ENCODE measurements at places on chromosomes 5 and 9.

- DNase-seq = no peak
These were observed 193.8 kb downstream of the CSNK1G3 start for GRCh38 chr5:123705741-123706140.

- no peak for DNase-seq
These were observed 21.0 kb upstream of the SMIM32 start for GRCh38 chr5:136213919-136214493.

GRCh38 chr5:87121304-87122150, 146.2 kb upstream of the RASA1 start:
- DNase-seq = peak; percentile 49

- DNase-seq = no peak
These were observed 129.6 kb downstream of the PIK3R1 start for GRCh38 chr5:68345171-68345570.

DNA sequence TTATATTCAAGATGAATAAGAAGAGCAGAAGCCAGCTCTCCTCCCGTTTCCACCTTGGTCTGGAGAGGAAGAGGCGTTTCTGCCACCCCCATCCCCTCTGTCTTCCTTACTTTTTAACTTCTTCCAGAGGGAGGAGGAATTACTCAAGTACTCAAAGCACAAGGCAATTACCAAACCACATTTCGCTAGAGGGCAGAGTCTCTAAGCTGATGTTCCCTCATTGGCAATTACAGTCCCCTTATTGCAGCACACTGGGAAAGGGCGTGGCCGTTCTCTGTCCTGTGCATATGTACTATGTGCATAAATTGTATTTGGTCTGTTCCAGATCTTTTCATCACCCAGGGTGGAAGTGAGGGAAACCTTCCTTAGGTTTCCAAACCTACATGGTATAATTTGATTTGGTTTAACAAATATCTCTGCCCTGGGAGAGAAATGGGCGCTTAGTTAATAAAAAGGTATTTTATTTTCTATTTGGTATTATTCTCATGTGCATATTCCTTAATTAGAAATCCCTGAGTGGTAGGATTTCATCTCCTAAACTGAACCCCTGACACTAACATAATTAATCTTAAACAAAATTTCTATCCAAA, 29.8 kb upstream of the ALDOB start:
- DNase-seq = peak; percentile 61

- no peak for DNase-seq
These were observed 4.7 kb downstream of the PAX5 start for GRCh38 chr9:37029304-37029775.

- DNase-seq = peak; percentile 22
These were observed 545.4 kb upstream of the TLE4 start for GRCh38 chr9:79026316-79026715.

GRCh38 chr9:3920604-3921582, 379.0 kb downstream of the GLIS3 start:
- no peak for DNase-seq

GRCh38 chr5:81995407-81995806, 23.6 kb downstream of the ATG10 start:
- no peak for DNase-seq

DNA sequence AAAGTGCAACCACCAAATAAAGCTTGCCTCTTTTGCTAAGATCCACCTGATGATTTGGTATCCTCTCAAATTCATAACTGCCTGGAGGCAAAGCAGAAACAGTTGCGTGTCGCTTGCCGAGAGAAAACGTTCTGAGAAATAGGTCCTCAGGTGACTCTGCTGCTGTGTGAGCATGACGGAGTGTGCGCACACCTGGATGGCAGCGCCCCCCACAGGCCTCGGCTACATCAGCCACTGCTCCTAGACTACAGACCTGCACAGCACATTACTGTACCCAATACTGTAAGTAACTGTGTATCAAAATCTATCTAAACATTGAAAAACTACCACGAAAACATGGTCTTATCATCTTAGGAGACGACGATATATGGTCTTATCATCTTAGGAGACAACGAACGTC, 87.4 kb downstream of the CAMSAP1 start:
- no peak for DNase-seq

DNA sequence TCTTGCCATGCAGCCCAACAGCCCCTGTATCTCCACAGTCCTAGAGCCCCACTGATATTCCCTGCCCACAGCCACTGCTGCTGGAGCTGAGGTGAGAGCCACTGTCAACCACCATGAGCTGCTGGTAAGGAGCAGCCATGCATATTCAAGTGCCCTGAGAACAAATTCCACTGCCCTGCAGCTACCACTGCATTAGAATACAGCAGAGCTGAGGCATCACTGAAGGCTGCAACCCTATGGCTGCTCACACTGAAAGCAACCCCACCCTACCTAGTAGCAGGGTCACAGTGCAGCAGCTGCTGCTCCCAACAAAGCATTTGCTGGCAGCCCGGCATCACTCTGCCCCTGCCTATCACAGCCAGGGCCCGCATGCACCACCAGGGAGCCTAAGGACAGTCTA, 68.6 kb downstream of the SKIC3 start:
- no peak for DNase-seq

- no peak for DNase-seq
These were observed 203.7 kb downstream of the TMEM167A start for GRCh38 chr5:82873452-82873851.

- DNase-seq = no peak
These were observed 37.4 kb downstream of the TNFAIP8 start for GRCh38 chr5:119393201-119393691.

DNA sequence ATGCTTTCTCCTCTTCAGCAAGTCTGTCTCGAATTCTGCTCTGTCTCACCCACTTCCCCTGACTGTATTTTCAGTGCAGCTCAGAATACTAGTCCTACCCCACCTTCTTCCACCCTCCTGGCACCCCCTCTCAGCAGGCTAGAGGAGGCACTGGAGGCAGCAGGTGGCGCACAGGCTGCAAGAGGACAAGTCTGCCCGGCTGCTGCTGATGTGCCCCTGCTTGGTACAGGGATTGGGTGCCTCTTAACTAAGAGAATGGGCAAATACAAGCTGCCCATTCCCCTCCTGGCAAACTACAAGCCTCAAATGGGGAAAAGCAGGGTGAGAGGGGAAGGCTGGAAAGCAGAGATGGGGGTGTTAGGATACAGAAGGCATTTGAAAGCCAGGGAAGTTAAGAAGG, 5.1 kb downstream of the TLN1 start:
- peak; percentile 39 for DNase-seq

DNA sequence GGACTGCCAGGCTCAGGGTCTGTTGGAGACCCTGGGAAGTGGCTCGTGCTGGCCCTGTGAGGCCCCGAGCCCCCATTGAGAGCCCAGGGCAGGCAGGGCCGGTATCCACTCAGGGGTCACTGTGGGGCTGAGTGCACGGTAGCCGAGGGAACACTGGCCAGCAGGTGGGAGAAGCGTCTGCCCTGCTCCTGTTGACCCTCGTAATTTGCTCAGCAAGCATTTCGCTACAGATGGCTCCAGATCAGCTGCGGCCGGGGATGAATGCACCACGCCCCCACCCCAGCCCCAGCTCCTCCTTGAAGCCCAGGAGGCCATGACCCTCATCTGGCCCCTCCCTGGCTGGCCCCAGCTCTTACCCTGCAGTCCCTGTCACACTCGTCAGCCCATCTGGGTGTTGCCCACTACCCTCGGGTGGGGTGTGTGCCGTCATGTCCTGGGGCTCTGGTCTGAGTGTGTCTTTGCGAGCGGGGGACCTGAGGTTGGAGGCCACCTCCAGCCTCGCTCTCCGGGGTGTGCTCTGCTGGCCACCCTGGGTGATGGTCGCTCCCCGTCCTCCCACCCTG, 6.1 kb upstream of the NRARP start:
- DNase-seq = no peak

GRCh38 chr5:125316915-125317535, 570.6 kb upstream of the ZNF608 start:
- DNase-seq = no peak

DNA sequence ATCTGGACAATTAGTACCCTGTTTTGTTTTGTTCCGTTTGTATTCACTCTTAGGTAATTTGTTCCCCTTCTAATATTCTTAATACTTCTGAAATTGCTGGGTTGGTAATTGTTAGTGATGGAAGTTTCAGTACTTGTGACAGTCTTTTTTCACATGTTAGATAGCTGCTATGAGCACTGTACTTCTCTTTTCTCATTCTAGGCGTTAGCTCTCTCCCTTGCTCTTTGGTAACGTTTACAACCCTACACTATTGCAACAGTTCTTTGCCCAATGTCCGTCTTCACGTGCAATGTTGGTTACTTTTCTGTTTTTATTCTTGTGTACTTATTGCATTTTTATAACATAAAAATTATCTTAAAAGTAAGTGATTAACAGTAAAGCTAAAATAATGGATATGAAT, 1509.0 kb downstream of the MAT2B start:
- no peak for DNase-seq

DNA sequence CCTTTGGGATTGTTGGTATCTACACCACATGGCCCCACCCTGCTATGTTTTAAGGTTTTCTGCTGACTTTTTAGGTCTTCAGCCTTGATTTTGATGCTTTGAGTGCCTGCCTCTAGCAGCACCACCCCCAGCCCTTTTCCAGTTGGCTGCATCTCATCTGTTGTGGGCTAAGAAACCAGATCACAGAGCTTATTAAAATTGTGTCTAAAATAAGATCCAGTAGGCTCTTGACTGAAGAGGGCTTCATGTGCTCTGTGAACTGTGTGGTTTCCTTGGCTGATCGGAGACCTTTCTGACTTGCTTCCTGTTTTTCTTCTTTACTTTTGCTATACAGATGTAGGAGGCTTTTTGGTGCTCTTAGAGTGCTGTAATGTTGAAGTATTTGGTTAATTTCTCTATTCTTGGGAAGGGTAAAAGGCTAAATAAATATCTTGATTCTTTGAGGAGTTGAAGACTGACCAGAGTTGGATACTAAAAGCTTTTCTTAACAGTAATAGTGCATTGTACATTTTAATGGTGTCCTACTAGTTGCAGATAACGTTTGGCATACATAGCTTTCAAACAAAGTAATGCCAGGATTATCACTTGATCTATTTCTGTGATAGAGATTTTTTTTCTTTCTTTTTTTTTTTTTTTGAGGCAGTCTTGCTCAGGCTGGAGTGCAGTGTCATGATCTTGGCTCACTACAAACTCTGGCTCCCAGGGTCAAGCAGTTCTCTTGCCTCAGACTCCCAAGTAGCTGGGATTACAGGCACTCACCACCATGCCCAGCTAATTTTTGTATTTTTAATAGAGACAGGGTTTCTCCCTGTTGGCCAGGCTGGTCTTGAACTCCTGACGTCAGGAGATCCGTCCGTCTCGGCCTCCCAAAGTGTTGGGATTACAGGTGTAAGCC, 4.5 kb downstream of the UBE2D2 start:
- peak; percentile 94 for DNase-seq

GRCh38 chr5:131068076-131068475, 97.0 kb downstream of the HINT1 start:
- DNase-seq = no peak

DNA sequence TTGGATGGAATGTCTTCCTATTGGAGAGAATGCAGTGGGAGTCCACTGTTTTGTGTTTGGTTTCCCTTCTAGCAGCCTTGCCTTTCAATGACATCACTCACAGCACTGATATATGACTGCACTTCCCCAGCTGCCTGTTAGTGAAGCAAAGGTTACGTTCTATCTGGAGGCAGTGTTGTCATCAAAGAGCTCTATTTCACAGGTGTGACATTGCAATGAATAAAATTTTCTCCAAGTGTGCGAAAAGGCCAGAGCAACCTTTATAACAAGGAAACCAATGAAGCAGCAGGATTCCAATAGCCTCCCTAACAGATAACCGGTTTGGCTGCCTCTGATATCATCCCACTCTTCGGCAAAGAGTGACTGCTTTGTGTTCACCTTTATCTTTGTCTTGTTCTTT, 523.5 kb upstream of the ZNF608 start:
- no peak for DNase-seq

DNA sequence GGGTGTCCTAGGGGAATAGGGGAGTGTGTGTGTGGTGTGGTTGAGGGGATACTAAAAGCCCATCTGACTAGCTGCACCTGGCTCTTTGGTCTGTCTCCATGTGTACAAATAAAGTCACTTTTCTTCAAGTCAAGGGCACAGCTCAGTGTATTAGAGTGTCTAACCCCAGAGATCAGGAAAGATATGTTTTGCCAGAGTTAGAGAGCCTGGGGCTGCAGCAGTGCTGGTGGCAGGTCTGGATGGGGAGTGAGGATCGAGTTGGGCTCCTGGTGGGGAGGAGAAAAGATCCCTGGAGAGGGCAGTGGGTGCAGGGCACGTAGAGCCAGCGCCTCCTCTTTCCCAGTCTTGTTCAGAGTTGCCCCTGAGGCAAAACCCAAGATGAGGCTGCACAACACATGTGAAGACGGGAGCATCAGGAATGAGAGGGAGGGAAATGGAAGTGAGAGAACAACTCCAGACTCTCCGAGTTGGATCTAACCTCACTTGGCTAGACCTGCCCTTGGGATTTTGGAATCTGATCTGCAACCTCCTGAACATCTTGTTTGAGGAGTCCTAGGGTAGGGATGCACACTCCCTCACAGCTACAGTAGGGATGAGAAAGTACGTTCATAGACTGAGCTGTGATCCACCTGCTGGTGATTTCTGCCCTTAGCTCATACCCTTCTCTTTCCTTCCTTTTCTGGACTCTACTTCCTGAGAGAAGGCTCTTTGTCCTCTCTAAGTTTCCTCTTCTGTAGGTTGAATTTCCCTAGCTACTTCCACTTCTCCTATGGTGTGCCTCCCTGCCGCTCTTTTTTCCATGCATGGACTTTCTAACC, 309.9 kb downstream of the ZSWIM6 start:
- DNase-seq = no peak

GRCh38 chr9:97382099-97382718, 29.7 kb upstream of the TDRD7 start:
- DNase-seq = no peak

- DNase-seq = no peak
These were observed 536.0 kb downstream of the PDE4D start for GRCh38 chr5:59357381-59357977.

DNA sequence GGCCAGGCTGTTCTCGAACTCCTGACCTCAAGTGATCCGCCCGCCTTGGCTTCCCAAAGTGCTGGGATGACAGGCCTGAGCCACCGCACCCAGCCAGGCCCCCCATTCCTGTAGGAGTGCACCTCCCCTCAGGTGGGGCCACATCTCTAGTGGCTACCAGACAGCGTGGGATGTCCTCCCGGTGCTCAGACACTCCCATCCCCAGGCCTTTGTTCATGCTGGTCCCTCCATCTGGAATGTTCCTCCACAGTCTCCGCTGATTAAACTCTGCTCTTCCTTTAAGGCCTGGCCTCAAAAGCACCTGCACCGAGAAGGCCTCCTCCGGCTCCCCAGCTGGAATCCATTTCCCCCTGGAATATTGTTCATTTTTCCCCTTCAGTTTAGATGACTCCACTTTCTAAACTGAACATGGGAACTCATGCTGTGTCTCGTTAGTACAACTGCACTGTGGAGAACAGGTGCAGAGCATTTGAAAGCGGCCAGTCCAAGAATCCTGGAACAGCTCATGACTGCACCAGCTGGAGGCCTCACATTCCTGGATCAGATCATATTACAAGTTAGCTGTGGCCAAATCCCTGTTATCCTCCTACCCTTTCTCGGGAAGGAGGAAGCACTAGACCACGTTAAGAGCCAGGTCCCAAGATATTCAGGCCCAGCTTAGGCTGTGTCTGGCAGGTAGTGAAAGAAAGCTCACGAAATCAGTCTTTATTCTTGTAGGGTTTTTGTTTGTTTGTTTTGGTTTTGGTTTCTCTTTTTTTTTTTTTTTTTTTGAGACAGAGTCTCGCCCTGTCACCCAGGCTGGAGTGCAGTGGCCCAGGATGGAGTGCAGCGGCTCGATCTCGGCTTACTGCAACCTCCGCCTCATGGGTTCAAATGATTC, 10.8 kb upstream of the PRRC2B start:
- no peak for DNase-seq
